Cardiac ventricle fibroblast (primary cell): ENCODE measurements at places on chromosomes 3 and 15. TPM values are rescaled to one million over a fixed set of nuclear protein-coding genes. Genes with fewer than 3 reads are reported as not detected.

GREM1 gene
- total RNA-seq = 0.06 and 0.10 TPM in 2 replicates

TXNRD3 gene
- total RNA-seq = 9.4 and 16.7 TPM in 2 replicates

ECE2 gene
- 0.12 TPM in 1 of 2 replicates, not detected in the other for total RNA-seq

TGM4 gene
- not detected in 2 replicates for total RNA-seq

GHSR gene
- total RNA-seq = not detected in 2 replicates

CCR3 gene
- total RNA-seq = not detected in 2 replicates

P2RY14 gene
- total RNA-seq = not detected in 2 replicates

POLQ gene
- 0.19 and 0.68 TPM in 2 replicates for total RNA-seq

SEMA6D gene
- total RNA-seq = 2.8 and 3.7 TPM in 2 replicates

PKM gene
- total RNA-seq = 934 and 982 TPM in 2 replicates

RASGRP1 gene
- total RNA-seq = 0.05 and 0.25 TPM in 2 replicates

LRRC2 gene
- total RNA-seq = 0.10 and 0.37 TPM in 2 replicates

DNAH12 gene
- total RNA-seq = 0.06 and 0.20 TPM in 2 replicates

CPLX3 gene
- total RNA-seq = not detected in 2 replicates

CHL1 gene
- 0.12 and 0.15 TPM in 2 replicates for total RNA-seq

SLC38A3 gene
- total RNA-seq = not detected in 2 replicates

TJP1 gene
- total RNA-seq = 27.7 and 28.8 TPM in 2 replicates

IQCF5 gene
- not detected in 2 replicates for total RNA-seq

TIGIT gene
- total RNA-seq = not detected in 2 replicates

POMGNT2 gene
- total RNA-seq = 11.0 and 13.6 TPM in 2 replicates

CCR1 gene
- 0.34 TPM in 1 of 2 replicates, not detected in the other for total RNA-seq

GOLGA8K gene
- total RNA-seq = not detected in 2 replicates
